ENCODE measurements at places on chromosomes 7 and 10.

DNA sequence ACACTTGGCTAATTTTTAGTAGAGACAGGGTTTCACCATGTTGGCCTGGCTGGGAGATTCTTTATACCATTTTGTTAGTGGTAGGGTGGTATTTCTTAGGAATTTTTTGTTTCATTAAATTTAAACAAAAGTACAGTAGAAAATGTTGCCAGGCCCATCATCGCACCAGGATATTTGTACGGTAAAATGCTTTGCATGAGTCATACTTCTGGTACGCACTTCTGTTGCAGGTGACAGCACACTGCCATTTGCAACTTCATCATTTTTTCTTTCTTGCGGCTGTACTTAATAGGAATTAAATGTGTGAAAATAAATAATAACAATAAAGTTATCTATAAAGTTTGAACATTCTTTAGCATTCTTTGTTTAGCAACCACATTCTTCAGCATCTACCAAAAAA, 195.6 kb downstream of the SKAP2 start:
- peak; percentile 85 for DNase-seq

DNA sequence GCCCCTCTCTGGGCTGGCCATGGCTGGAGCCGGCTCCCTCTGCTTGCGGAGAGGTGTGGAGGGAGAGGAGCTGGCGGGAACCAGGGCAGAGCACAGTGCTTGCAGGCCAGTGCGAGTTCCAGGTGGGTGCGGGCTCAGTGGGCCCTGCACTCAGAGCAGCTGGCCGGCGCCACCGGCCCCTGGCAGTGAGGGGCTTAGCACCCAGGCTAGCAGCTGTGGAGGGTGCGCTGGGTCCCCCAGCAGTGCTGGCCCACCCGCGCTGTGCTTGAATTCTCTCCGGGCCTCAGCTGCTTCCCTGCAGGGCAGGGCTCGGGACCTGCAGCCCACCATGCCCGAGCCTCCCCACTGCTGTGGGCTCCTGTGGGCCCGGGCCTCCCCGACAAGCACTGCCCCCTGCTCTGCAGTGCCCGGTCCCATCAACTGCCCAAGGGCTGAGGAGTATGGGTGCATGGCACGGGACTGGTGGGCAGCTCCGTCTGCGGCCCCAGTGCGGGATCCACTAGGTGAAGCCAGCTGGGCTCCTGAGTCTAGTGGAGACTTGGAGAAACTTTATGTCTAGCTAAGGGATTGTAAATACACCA, 61.2 kb upstream of the AGR3 start:
- no peak for DNase-seq

DNA sequence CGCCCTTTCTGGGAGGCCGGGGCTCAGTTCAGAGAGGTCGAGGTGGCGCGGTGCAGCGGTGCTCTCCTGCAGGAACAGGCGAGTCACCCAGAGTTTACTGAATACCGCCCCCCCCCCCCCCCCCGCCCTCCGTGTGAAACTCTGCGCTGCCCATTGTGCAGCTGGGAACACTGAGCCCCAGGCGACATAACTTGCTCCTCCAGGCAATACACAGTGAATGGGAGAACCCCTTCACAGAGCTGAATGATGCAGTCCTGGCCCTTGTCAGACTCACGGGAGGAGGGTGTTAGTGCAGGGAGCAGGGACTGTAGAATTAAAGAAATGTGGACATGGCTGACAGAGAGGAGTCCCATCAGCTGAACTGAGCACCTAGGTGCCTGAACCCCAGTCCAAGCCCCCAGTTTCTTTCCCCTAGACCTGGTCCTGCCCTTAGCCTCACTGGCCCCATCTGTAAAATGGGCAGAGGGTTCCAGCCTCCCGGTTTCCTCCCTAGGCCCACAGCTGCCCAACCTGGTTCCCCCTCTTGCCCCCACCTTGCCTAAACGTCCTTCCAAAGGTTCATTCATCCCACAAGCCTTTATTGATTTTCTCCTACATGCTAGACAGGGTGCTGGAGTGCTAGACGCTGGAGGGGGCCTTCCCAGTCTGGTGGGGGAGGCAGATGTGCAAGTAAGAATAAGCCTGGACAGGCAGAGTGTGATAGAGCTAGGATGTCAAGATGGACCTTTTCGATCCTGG, 869 bp upstream of the LOXL4 start:
- DNase-seq: no peak

GRCh38 chr10:31774928-31775650, 153.5 kb downstream of the ARHGAP12 start:
- no peak for DNase-seq

DNA sequence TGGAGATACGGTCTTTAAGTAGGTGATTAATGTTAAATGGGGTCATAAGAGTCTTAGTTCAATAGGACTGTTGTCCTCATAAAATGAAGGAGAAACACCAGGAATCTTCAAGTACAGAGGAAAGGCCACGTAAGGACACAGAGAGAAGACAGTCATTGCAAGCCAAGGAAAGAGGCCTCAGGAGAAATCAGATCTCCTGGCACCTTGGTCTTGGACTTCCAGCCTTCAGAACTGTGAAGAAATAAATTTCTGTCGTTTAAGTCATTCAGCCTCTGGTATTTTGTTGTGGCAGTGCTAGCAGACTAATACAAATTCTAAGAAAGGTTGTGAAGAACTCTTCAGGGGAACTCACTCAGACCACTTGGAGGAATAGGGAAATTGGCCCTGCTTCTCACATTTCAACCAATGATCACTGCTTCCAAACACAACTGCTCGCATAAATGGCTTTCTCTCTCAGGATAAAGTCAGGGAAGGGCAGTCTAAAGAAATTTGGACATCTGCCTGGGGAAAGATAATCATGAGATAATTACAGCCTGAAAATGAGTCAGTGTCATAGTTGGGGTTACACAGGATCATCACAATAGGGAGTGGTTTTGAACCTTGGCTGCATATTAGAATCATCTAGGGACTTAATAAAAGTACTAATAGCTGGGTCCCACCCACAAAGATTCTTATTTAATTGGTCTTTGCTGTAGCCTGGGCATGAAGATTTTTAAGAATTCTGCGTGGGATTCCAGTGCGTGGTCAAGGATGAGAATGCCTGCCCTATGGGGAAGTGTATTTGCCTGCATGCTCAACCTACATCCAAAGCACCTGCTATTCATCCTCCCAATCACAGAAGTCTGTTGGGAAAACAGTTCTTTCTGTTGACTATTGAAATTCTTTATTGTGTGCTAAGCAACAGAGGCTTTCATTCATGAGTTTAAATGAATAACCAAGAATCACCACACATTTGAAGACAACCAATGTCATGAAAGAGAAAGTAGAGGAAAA, 310.6 kb upstream of the PLXDC2 start:
- no peak for DNase-seq

DNA sequence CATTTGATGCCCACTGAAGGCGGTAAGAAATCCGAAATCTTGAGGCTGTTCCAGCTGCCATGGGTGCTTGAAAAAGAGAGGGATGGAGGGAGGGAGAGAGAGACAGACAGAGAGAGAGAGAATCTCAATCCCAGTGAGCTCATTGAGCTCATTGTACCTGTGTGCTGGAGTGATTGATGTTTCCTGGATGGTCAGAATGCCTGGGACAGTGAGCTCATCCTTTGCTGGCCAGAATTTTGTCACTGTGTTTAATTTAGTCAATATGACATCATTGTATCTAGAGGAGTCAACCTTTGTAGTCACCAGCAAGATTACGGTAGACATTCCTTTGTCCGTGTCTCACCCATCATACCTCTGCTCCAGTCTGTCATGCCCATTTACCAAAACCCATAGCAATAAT, 625.4 kb upstream of the POM121L12 start:
- DNase-seq: no peak

DNA sequence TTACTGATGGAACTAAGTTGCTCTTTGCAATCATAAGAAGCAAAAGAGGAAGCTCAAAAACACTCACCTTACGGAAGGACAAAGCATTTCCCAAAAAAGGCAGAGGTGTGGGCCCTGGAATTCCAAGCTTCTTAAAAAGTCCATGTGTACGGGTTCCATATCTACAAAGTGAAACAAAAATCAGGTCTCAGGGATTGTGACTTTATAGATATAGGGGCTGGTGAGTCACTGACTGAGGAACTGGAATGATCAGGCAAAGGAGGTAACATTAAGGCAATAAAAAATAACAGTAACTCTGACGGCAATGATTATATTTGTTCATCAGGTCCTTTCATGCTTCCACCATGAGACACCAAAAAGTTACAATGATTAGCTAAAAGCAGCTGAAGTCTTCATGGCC, 4.0 kb downstream of the CYP3A7 start:
- no peak for DNase-seq

DNA sequence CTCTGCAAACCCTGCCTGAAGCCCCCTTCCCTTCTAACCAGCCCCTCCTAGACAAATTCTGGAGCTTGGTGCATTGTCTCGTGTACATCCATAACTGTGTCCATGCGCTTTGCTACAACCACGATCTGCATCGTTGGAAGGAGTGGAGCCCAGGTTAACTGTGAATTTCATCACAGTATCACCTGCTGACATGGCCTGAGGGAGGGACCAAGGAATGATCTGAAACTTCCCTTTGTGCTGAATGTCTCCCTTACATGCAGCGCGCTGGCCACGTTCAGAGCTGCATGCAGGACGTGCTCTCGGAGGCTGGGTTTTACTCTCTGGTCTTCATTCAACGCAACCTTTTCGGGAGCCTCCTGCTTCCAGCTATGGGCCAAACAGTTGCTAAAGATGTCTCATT, 222.3 kb downstream of the CUX1 start:
- no peak for DNase-seq

- peak; percentile 62 for DNase-seq
Observed at GRCh38 chr7:6106140-6106904, 75.1 kb downstream of the ANKRD61 start.

GRCh38 chr10:131788386-131788785, 112.4 kb upstream of the PPP2R2D start:
- DNase-seq: no peak

- no peak for DNase-seq
Observed at GRCh38 chr10:81564143-81564542, 310.9 kb upstream of the NRG3 start.

GRCh38 chr10:103843045-103843444, 12.3 kb downstream of the SH3PXD2A start:
- DNase-seq: no peak
